ENCODE measurements at places on chromosomes 16 and 17. TPM values are rescaled to one million over a fixed set of nuclear protein-coding genes. Genes with fewer than 3 reads are reported as not detected.

- H3K27ac ChIP-seq = no peak overlapping the region
- no peaks in the 10 kb centered on the region for H3K27me3 ChIP-seq
- no peak overlapping the region for H3K4me3 ChIP-seq
- H3K4me1 ChIP-seq = no peaks in the 10 kb centered on the region
- DNase-seq = no peak
Measured at GRCh38 chr16:73420676-73421075, 372.7 kb upstream of the ZFHX3 start.

The RCVRN gene
- 1.2 TPM for total RNA-seq

The PRSS36 gene
- total RNA-seq = 3.5 TPM

The FOXC2 gene
- total RNA-seq = 0.28 TPM

- no peak overlapping the region for H3K4me3 ChIP-seq
- no peaks in the 10 kb centered on the region for H3K27me3 ChIP-seq
- H3K36me3 ChIP-seq = no peaks in the 10 kb centered on the region
Measured at GRCh38 chr17:29764748-29765147, 142.0 kb upstream of the CORO6 start.

The MYH10 gene
- total RNA-seq = 30.1 TPM

DNA sequence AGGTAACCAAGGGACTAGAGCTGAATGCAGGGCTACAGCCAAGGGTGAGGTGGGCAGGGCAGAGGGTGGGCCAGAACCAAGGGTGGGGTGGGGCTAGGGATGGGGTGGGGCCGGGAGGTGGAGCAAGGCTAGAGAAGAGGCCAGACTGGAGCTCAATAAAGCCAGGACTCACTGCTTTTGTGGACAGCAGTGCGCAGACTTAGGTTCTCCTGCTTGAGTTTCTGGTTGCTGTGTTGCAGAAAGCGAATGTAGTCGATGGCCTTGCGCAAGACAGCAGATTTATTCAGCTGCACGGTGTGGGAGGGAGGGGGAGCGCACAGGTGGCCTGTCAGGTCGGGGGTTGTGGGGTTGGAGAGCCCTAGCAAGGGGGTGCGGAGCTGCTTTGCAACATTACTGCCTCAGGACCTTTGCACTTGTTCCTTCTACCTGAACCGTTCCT lies 18.7 kb downstream of the SREBF1 start:
- no peak for DNase-seq
- H3K4me3 ChIP-seq = no peak overlapping the region
- H3K36me3 ChIP-seq = peaks cover 56% of the 10 kb centered on the region

DNA sequence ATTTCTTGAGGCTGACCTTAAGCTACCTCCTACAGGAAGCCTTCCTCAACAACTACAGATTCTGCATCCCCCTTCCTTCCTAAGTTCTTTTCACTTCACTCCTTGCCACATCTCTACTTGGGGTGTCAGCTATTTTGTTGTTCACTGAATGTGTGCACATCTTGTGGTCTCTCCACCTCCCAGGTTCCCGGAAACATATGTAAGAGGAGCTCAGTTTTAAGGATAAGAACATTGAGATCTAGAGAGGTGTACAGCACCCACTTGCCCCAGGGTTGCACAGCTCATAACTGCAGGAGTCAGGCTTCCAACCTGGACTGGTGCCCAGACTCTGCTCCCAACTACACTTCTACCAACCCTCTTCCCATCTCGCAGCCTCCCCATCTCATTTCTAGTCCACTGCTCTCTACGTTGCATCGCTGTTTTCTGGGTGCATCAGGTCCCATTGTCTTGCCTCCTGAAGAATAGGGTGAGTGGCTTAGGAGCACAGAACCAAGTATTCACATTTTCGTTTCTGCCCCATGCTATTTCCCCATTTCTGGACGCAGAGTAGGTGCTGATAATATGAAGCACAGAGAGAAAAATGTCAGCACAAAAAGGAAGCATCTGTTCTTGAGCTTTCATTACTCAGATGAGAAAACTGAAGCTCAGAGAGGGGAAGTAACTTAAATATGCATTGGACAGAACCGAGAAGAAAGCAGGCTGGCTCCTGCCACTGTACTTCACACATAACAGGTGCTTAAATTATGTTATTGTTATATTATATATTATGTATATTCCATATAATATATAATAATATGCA lies 292.0 kb upstream of the CCL2 start:
- DNase-seq = no peak
- peaks cover 2% of the 10 kb centered on the region for H3K27me3 ChIP-seq
- no peaks in the 10 kb centered on the region for H3K4me1 ChIP-seq
- no peak overlapping the region for H3K27ac ChIP-seq

- no peak for DNase-seq
- H3K4me3 ChIP-seq = no peak overlapping the region
- no peaks in the 10 kb centered on the region for H3K4me1 ChIP-seq
Measured at GRCh38 chr16:86391984-86392383, 118.3 kb upstream of the FOXF1 start.

GRCh38 chr16:27430923-27431484 lies 29.0 kb downstream of the IL21R start:
- peak; percentile 29 for DNase-seq
- H3K4me3 ChIP-seq = no peak overlapping the region
- H3K4me1 ChIP-seq = no peaks in the 10 kb centered on the region

DNA sequence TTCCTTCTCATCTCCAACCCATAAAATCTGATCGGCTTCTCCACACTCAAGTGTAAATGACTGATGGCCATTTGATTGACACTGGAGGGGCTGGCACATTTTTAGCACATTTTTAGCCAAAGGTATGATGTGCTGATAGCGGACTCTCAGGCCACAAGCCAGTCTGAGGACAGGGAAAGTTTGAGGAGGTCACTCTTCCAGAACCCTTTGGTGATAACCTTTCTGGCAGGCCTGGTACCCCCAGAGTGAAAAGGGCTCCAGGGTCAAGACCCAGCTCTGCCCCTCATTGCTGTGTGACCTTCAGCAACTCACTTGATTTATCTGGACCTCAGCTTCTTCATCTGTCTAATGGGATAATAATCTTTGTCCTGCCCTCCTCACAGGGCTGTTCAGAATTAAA lies 1.7 kb upstream of the NLRC5 start:
- DNase-seq = no peak
- peak overlapping the region; percentile 79 for H3K27ac ChIP-seq
- no peaks in the 10 kb centered on the region for H3K36me3 ChIP-seq

DNA sequence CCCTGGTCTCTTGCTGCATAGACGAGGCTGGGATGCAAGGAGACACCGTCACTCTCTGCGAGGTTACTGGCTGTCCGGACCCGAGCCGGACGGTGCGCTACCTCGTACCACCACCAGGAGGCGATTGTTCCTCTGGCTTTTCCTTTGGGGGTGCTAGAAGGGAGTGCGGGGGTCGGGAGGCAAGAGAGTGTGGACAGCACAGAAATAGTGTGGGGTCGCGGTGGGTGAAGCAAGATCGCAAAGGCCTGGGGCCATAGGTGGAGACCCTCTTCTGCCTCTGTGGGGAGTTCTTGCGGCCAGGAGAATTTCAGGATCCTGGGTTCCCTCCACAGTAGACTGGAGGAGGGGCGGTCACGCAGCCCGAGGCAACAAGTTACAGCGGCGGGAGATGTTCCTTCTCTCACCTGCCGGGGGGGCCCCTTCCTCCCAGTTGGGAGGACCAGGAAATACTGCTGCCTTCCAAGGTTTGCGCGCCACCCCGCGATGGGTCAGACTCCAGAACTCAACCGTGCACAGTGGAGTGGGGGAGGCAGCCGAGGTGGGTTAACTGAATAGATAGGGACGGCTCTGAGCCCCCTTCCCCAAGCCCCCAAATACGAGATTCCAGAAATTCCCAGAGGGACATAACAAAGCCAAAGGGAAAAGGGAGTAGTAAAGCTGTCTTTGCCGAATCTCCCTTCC lies 6.9 kb downstream of the PHOSPHO1 start:
- no peak overlapping the region for H3K27ac ChIP-seq
- H3K4me1 ChIP-seq = peaks cover 19% of the 10 kb centered on the region
- peak overlapping the region; percentile 22 for H3K4me3 ChIP-seq
- H3K27me3 ChIP-seq = peaks cover 24% of the 10 kb centered on the region

The HBZ gene
- not detected for total RNA-seq

The CCDC200 gene
- not detected for total RNA-seq

DNA sequence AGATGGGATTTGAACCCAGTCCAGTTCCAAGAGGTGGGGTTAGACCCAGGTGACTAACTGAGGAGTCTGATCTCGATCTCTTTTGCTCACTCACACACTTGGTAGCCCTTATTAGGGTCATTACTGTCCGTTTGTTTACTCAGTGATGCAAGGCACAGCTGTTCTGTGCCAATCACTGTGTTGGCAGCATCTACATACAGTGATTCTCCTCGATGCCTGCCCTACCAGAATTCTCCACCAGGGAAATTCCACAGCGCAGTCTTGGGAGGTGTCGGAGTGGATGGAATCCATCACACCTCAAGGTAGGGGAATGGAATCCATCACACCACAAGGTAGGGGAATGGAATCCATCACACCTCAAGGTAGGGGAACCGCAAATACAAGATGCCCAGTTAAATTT lies 279.6 kb downstream of the MAF start:
- H3K4me3 ChIP-seq = no peak overlapping the region
- no peaks in the 10 kb centered on the region for H3K4me1 ChIP-seq
- no peak overlapping the region for H3K27ac ChIP-seq
- no peaks in the 10 kb centered on the region for H3K36me3 ChIP-seq
- DNase-seq = no peak

The MEOX1 gene
- total RNA-seq = 2.5 TPM

The STAT3 gene
- total RNA-seq = 230 TPM

DNA sequence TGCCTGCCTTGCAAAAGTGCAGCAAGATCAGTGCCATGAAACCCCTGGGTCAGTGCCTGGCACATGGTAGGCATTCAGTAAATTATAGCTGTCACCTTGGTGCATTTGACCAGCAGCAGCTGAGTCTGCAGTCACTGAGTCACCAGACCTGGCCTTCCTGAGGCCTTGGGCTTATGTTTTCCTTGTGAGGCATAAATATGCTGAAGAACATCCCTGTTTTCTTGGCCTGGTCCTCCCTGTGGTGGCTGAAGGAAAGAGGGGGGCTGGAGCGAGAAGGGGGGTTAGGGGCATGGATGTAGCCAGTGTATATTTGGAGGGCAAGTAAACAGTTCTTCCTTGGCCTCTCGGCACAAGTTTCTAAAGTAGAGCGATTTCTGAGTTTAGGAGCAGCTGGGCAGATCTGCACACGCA lies 26.5 kb downstream of the EPN2 start:
- H3K4me3 ChIP-seq = no peak overlapping the region
- peak; percentile 89 for DNase-seq
- H3K27ac ChIP-seq = peak overlapping the region; percentile 84
- H3K36me3 ChIP-seq = no peaks in the 10 kb centered on the region
- no peaks in the 10 kb centered on the region for H3K4me1 ChIP-seq

The SSTR5 gene
- total RNA-seq = not detected
